Stimulated activated CD4-positive, alpha-beta T cell treated with anti-CD3 and anti-CD28 coated beads, Interleukin-4, amount 100 ng/mL, for 48 hours (primary cell): ENCODE measurements at places on chromosomes 4 and X.

DNA sequence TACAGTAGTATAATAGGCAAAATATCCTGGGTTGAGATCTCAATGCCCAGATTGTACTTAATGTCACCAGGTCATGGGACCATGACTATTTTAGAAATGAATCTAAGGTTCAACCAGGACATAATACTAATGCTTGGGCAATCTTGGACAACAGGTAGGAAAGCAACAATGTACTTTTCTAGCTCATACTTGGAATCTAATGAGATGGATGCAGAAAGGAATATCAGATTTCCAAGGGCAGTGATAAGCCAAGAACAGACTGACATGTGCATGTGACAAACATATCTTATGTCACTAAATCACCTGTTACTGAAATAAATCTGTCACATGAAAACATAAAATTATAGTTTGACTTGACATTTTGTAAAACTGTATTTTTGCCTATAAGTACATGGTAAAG lies 51.1 kb downstream of the RPS6KA3 start:
- DNase-seq = no peak

- no peak for DNase-seq
Measured at GRCh38 chrX:108271397-108271787, 166.8 kb downstream of the COL4A6 start.

GRCh38 chrX:120463241-120463640 lies 5.9 kb downstream of the LAMP2 start:
- no peak for DNase-seq

DNA sequence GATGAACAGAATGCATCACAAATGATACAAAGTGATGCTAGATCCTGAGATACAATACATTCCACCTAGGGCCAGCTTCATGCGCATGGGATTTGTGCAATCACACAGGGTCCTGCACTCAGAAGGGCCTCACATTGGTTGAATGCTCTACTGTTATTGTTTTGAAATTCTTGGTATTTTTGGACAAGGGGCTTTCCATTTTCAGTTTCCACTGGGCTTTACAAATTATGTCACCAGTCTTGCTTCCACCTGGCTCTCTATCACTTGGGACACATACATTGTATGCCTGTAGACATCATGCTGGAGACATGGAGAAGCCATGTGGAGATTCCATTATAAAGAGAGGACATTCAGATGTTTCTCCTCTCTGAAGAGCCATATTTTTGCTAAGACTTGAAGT lies 155.8 kb downstream of the NAA11 start:
- no peak for DNase-seq

DNA sequence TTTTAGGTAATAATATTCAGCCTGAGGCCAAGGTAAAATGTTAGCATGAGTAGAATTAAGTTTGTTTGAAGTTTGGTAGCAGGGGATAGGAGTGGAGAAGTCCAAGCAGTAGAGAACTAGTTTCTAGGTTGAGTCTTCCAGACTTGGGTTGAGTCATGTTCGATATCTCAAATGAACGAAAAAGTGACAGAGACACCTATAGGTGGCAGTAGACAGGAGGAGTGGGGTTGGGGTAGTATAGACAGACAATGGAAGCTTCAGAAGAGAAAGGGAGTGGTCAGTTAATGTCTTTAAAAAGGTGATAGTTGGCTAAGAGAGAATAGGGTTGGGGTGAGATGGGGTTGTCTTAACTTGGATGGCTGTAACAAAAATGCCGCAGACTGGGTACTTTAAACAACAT lies 58.7 kb upstream of the EMCN start:
- no peak for DNase-seq
